Epithelial cell of proximal tubule (primary cell): ENCODE measurements at places on chromosomes 11 and 22. TPM values are rescaled to one million over a fixed set of nuclear protein-coding genes. Genes with fewer than 3 reads are reported as not detected.

- DNase-seq, result no peak
Observed at GRCh38 chr22:33056108-33056507, 2.1 kb downstream of the SYN3 start.

GRCh38 chr11:45409587-45409986, 123.4 kb upstream of the SYT13 start:
- no peak for DNase-seq

DNA sequence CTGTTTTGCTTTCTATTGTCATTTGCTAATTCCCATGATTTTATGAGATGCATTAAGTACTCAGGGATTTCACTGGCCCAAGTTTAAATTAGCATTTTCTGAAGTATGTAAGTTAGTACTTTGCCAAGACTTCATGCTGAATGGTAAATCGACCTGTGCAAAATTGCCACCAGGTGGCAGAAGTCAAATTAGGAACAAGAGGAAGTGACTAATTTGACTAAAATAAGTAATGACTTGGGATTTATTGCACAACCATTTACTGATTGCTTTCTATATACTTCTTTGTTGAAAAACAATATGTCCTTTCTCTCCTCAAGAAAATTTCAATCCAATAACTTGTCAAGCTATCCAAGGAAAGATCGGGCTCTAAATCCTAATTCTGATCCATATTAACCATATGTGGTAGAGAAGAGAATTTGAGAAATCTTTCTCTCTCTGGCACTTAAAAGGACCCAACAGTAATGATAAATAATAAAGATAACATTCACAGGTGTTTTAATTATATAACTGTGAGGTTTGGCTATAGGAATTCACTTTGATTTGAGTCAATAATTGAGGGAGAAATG, 253.7 kb upstream of the CHORDC1 start:
- DNase-seq, result peak; percentile 41

DNA sequence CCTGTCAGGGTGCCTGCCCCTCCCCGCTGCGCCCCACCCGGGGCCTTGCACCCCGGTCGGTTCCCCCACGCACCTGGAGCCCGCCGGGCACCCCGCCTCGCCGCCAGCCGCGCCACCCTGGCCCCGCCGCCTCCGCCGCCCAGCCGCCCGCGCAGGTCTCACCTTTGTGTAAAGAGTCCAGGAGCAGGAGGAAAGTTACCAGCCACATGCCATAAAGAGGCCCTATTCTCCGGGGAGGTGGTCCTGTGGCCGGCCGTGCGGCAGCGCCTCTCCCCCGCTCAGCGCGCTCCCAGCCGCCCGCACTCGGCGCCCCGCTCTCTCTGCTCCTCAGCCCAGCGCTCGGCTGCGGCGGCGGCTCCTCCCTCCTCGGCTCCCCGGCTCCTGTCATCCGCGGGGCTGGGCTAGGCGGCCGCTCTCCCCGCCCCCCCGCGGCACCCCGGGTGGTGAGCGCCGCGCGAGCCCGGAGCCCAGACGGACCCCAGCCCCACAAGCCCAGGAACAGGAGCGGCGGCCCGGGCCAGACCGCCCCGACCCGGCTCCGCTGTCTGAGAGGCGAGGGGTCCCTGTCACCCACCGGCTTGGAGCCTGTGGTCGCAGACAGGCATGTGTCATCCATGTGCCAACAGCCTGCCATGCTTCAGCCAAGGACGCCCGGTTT, at the start of gene DSCAML1:
Gene DSCAML1 (minus strand): TSS at position 345 of the 658 bp plus-strand sequence. CDS start 137 bp downstream, at position 208.
- no peak for DNase-seq

DNA sequence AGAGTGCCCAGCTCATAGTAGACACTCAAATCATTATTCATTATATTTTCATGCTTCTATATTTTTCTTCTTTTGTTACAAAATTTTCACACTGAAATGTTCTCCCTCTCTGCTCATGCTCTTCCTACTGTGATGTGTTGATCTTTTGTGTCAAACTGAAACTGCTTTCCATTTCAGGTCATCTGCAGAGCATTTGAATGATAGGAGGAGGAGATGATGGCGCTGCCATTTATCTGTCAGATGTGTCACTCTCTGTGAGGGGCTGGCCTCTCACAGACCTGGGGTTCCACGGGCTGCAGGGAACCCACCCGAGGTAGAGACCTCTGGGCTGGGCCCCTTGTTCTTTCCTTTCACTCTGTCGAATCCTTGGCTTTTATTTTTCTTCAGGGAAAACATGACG, 41.1 kb downstream of the OR10A6 start:
- DNase-seq, result no peak

SLC22A6 gene
- total RNA-seq, result not detected in 2 replicates

DNA sequence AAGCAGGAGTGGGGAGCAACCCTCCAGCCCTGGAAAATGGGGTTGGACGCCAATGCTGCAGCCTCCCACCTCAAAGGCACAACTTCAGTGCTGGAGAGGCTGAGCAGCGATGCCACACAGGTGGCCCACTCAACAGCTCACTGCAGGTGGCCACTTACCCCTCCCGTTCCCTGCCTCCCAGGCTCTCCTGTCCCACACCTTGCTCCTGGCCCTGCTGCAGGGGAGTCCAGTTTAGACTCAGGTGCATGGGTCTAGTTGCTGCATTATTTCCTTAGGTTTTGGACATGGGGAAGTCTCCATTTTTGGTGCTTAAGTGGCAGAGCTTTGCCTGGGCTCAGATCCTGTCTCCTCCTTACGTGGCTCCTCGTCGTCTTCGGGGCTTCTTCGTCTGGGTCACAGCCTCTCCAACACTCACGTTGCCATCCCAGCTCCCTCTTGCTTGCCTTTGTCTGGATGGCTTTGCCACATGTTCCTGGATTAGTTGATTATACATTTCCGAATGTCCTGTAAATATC, 898.3 kb downstream of the BRD1 start:
- no peak for DNase-seq

- DNase-seq, result no peak
Observed at GRCh38 chr11:11415901-11416300, 62.9 kb upstream of the CSNK2A3 start.

DNA sequence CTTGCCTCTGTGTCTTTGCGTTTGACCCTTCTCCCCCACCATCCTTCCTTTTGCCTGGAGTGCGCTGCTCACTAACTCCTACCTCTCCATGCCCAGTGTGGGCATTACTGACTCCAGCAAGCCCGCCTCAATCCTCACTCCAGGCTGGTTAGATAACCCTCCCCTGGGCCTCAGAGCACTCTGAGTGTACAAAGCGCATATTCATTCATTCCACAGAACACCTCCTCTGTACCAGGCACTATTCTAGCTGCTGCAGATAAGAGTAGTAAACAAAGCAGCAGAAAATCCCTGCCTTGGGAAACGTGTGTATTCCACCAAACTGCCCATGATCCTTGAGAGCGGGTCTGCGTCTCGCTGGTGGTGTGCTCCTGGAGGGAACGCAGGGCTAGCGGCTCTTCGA, 3.2 kb downstream of the SLC22A8 start:
- DNase-seq, result no peak

PDHX gene
- 19.3 and 26.1 TPM in 2 replicates for total RNA-seq

DNA sequence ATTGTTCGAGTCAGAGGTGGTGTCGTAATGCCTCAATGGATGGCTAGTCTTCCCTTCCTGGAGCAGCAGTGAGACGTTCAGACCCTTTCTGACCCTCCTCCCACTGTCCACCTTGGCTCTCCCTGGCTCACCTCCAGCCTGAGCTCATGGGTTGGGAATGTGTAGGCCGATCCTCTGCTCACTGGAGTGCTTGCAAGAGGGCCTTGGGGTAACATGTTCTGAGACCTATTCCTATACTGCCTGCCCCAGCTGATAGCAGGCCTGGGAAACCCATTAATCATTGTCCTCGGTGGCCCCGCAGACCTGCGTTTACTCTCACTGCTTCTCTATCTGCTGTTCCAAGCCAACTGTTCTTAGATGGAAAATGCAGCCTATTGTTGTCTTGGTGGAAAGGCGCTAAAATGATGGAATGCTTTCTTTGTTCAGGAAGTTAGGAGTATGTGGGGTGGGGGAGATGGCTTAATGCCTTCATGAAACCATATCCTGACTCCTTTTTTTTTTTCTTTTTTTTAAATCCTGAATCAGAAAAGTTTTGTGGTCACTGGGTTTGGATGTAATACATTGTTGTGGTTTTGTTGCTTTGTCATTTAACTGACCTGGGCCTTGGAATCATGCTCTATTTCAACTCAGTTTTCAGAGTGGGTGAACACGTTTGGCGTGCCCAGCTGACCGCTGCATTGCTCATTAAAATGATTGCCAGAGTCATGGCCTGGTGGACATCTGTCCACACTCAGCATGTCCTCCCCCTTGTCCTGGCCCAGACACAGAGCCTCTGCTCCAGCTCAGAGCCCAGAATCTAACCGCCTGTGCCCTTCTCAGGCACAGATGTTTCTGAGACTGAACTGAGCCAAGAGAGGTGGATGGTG, 72.5 kb downstream of the MICAL2 start:
- DNase-seq, result peak; percentile 99

- DNase-seq, result no peak
Observed at GRCh38 chr22:26751217-26751616, 93.8 kb downstream of the MIAT start.

DNA sequence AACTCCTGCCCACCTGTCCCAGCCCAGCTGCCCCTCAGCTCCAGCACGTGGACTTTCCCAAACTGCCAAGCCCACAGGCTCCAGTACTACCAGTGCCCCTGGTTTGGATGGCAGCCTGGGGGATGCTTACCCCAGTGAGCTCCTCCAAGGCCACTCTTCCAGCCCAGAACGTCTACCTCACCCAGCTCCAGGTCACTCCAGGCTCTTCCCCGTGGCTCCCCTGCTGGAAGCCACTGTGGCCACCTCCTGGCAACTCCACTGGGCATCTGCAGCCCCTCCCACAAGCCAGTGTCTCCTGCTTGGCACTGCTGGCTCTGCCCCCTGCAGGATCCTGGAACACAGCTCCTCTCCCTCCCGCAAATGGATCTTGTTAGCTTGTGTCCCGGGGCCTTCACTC, 29.3 kb downstream of the LMO1 start:
- DNase-seq, result no peak

DNA sequence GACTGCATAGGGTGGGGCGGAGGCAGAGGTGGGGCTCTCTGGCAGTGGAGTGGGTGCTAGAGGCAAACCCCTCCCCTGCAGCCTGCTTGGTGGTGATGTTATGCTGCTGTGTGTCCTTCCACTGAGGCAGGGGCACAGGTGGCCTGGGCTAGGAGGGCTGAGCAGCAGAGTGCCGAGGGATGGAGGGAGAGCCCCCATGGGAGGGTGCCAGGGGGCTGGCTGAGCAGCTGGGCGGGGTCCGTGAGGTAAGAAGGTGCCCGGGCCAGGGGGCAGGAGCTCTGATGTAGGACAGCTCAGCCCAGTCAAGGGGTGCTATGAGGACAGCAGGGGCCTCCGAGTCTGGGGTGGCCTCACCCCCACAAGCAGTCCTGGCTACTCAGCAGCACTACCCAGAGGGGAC, 4.2 kb downstream of the CLDN5 start:
- DNase-seq, result no peak

OR51E1 gene
- not detected in 2 replicates for total RNA-seq

GRCh38 chr22:35229865-35230264, 27.4 kb upstream of the HMGXB4 start:
- no peak for DNase-seq

DNA sequence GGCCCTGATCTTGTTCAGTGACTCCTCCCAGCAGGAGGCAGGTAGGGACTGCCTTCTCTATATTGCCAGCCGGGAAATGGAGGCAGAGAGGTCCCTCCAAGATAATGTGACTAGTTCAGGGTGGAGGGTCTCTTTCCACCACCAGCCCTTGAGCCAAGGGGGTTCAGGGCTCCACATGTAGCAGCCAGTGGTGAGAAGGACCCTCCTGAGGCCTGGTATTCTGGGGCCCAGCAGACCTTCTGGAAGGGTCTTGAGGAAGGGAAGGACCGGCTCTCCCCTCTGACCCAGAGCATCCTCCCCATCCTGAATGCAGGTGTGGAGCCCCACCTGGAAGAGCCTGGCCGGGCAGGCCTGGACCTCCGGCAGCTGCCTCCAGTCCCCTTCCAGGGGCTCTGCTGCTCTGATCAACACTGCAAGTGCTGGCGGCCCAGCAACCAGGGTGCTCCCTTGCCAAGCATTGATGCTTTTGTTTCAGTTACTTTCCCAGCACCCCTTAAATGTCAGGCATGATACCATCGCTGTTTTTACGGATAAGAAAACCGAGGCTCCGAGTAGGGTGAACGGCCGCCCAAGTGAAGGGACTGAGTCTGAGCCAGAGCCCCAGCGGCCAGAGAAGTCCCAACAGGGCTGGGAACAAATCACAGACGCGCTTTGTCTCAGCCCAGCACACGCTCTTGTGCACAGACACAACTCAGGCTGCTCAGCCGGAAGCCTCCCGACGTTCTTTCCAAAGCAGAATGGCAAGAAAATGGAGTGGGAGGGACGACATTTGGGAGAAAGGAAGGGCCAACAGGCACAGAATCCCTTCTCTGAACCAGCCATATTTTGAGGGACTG, 38.8 kb downstream of the DKK3 start:
- DNase-seq, result no peak

- no peak for DNase-seq
Observed at GRCh38 chr11:13169709-13170108, 107.9 kb upstream of the BMAL1 start.

CELSR1 gene
- 33.7 and 85.0 TPM in 2 replicates for total RNA-seq

OMP gene
- total RNA-seq, result not detected in 2 replicates

- DNase-seq, result no peak
Observed at GRCh38 chr11:110989428-110990133, 255.9 kb upstream of the POU2AF2 start.

NPAS4 gene
- not detected in 2 replicates for total RNA-seq

GRCh38 chr11:26715133-26715532, 6.7 kb downstream of the SLC5A12 start:
- DNase-seq, result no peak

DNA sequence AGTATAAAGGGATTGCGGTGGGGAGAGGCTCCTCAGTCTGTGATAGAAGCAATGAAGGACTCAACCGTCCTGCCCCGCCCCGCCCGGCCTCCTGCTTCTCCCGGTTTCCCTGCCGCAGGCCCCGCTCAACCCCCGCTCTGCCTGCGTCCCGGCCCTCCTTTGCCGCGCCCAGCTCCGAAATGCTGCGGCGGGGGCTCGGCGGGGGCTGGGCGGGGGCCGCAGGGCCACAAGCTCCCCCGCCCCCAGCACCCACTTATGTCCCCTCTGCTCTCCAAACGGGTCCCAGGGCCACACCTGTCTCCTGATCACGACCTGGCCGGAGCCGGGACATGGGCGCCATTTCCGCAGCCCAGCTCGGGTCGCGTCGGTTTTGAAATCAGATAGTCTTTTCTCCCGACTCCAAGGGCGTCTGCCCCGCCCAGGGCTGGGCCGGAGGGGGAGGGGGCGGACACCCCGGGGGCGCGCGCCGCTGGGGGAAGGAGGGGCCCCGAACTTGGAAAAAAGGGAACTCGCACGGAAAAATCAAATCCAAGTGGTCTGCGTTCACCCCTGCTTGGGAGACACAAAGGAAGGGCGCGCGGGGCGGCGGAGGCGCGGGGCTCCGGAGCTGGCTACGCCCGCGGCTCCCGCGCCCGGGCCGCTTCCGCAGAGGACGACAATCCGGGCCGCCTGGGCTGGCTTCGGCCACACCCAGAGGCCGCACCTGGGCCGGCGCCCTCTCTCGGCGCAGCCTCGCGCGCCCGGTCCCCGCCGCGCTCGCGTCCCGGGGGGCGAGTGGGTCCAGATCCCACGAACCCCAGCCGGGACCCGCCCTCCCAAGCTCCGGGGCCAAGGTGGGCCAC, 70.6 kb upstream of the EP300 start:
- DNase-seq, result no peak

FAM227A gene
- total RNA-seq, result 1.0 and 2.0 TPM in 2 replicates
